ENCODE measurements at places on chromosomes 16 and 17.

- DNase-seq = no peak
Measured at GRCh38 chr17:34683390-34683789, 104.0 kb downstream of the TMEM132E start.

- DNase-seq = no peak
Measured at GRCh38 chr17:55730808-55731207, 8.1 kb upstream of the TMEM100 start.

- DNase-seq = no peak
Measured at GRCh38 chr17:35906191-35906925, 24.2 kb downstream of the RDM1 start.

GRCh38 chr16:80060470-80060869, 459.9 kb upstream of the MAF start:
- DNase-seq = no peak

DNA sequence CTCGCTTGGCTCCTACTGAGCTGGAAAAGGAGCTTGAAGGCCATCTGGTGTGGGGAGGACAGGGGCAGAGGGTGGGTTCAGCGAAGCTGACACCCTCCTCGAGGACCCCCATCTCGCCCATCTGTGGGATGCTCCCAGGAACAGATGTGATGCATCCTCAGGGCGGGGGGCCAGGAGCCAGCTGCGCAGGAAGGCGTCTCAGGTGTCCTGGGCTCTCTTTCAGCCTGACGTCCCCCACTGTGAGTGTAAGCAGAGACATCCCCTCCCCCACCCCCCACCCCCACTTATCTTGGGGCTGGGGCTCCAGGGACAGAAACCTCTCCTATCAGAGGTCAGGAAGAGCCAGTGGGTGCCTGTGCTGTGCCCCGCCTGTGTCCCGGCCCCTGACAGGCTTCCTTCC, 16.2 kb downstream of the KIF19 start:
- no peak for DNase-seq

- DNase-seq = peak; percentile 86
Measured at GRCh38 chr17:79026376-79027273, 2.7 kb downstream of the C1QTNF1 start.

DNA sequence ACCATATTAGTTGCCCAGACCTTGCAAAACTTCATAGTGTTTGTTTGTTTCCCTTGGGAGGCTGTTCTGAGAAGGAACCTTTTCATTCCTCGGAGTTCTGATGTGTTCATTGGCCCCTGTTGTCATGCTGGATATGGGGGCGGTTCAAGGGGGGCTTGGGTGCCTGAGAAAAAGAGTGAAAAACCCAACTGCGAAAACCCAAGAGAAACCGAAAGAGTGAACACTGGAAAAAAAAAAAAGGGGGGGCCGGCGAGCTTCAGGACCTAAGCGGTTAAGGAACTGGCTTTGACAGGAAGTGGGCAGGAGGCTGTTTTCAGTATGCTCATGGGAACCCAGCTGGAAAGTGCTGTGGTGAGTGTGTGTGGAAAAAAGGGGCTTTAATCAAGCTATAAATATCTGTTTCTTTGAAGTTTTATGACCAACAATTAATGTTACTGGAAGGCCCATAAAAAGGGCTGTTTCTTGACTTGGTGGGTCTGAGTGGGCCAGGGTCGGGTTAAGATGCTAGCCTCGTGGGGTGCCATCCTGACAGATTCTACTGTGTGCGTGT, 510.7 kb downstream of the MAF start:
- no peak for DNase-seq

DNA sequence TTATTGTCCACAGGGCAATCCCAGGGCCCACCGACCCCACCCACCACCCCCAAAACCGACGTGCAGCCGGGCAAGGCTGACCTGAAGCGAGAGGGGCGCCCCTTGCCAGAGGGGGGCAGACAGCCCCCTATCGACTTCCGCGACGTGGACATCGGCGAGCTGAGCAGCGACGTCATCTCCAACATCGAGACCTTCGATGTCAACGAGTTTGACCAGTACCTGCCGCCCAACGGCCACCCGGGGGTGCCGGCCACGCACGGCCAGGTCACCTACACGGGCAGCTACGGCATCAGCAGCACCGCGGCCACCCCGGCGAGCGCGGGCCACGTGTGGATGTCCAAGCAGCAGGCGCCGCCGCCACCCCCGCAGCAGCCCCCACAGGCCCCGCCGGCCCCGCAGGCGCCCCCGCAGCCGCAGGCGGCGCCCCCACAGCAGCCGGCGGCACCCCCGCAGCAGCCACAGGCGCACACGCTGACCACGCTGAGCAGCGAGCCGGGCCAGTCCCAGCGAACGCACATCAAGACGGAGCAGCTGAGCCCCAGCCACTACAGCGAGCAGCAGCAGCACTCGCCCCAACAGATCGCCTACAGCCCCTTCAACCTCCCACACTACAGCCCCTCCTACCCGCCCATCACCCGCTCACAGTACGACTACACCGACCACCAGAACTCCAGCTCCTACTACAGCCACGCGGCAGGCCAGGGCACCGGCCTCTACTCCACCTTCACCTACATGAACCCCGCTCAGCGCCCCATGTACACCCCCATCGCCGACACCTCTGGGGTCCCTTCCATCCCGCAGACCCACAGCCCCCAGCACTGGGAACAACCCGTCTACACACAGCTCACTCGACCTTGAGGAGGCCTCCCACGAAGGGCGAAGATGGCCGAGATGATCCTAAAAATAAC, 3.0 kb downstream of the SOX9 start:
- no peak for DNase-seq

DNA sequence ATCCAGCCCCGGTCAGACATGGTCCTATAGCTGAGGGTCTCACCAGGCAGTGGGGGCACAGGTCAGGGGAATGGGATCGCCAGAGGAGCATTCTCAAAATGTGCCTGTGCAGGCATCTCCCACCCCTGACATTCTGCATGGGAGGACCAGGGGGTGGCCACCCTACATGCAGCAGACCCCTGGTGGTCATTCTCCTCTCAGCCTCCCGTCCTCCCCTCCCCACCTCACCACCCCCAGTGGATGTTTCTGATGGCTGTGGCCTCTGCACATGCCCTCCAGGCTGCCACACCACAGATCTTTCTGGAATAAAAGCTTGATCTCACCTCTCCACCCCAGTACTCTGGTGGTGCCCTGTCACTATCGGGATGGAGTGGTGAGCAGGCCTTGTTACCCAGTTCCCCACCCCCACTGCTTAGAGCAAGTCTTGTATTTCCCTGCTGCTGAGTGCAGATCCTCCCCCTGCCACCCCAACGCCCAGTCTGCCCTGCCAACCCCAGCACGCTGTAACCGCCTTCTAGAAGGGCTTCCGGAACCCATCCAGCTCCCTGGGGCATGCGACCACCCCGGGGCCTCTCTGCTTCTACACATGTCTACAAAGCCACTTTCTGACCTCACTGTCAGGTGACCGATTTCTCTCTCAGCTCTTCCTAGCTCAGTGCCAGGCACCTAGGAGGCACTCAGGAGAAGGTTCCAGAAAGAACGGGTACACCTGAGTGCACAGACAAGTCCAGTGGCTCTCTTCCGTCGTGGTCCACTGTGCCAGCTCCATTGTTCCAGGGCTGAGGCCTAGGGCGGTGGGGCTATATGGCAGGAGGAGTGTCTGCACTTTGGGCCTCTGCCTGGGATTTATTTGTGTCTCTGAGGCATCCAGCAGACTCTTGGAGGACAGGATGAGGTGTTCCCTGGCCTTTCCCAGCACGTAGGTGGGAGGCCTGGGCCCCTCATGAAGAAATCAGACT, 9.3 kb downstream of the TBC1D24 start:
- no peak for DNase-seq

GRCh38 chr16:78099271-78100111, at the start of gene WWOX:
WWOX (plus strand) TSS chr16:78099654.
- DNase-seq = peak; percentile 98

- DNase-seq = no peak
Measured at GRCh38 chr16:54493061-54493460, 206.5 kb upstream of the IRX3 start.

DNA sequence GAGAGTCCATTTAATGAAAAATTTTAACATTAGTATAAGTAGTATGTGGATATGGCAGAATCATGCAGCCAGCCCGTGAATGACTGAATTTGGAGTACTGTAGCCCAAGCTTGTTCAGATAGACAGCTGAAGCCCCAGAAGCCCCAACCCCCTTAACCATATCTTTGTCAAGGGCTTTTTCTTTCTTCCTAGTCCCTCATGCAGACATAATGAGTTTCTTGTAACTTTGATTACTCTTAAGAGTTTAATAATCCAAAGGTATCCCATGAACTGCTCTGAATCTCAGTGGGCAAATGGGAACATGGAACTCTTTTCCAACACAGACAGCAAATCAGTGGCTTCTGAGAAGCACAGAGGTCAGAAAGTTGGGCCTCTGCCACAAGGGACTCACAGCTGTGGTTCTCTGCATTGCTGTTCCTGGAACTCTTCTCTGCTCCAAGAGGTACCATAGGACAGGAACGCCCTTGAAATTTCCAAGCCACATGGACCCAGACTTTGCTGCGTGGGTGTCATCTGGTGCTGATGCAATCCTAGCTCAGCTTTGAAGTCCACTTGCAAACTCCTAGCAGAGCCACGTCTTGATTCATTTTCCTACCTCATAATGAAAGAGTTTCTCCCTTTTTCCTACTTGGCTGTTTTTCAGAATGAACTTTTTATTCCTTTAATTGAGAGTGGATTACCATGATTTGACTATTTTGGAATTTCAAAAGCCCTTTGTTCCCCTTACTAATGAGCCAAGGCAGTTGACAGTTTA, 18.1 kb downstream of the LYRM1 start:
- DNase-seq = peak; percentile 31

DNA sequence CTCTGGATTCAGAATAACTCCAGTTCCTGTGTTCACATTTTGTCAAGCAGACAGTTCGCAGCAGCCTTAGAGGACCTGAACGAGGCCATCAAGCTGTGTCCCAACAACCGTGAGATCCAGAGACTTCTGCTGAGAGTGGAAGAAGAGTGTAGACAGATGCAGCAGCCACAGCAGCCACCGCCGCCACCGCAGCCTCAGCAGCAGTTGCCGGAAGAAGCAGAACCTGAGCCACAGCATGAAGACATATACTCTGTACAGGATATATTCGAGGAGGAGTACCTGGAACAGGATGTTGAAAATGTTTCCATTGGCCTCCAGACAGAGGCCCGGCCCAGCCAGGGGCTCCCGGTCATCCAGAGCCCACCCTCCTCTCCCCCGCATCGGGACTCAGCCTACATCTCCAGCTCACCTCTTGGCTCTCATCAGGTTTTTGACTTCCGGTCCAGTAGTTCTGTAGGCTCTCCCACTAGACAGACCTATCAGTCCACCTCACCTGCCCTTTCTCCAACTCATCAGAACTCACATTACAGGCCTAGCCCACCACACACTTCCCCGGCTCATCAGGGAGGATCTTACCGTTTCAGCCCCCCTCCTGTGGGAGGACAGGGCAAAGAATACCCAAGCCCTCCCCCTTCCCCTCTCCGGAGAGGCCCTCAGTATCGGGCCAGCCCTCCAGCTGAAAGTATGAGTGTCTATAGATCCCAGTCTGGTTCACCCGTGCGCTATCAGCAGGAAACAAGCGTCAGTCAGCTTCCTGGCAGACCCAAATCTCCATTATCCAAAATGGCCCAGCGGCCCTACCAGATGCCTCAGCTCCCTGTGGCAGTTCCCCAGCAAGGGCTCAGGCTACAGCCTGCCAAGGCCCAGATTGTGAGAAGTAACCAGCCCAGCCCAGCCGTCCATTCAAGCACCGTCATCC, 25.9 kb downstream of the CYB561 start:
- no peak for DNase-seq

DNA sequence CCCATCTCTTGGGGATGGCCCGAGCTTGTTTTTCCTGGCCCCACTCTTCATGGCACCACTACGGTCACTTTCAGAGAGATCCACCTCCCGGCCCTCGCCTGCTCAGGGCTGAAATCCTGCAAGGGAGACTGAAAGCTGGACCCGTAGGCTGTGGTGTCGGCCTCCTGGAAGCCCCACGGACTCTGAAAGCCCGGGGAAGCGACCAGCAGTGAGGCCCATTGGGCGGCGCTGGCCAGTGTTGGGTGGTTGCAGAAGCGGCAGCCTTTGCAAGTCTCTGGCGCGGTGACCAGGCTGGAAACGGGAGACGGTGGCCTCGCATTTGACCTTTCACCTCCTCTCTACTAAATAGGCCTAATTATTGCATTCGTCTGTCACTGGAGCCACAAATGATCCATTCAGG, 186.0 kb upstream of the FOXF1 start:
- no peak for DNase-seq
